ENCODE measurements at places on chromosomes 2 and 18.

GRCh38 chr2:140893685-140894084 is 1237.1 kb downstream of the LRP1B start:
- DNase-seq, result no peak

- DNase-seq, result no peak
Observed at GRCh38 chr18:10511236-10511635, 14.6 kb upstream of the NAPG start.

GRCh38 chr2:54966165-54966832 is 84.0 kb downstream of the RTN4 start:
- no peak for DNase-seq

DNA sequence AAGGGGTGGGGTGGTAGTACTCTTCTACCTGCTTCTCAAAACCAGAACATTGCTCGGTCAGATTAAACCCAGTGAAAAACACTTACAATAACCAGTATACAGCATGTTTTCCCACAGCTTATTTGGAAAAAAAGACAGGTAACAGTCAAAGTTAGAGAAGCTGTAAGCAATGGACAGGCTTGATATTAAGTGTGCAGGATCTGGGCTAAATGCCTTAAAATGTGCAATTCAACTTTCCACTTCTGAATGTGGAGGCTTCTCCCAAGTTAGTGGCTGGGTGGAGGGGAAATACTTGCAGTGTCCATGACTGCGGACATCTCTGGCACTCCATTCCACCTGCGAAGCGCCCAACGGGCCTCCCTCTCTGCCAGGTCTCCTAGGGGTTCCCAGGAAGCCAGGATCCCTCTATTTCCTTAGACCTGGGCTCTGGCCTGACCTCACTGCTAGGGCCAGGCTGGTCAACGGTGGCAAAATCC is 5.3 kb downstream of the ZEB2 start:
- no peak for DNase-seq

GRCh38 chr2:40418614-40419363 is 33.1 kb downstream of the SLC8A1 start:
- no peak for DNase-seq

DNA sequence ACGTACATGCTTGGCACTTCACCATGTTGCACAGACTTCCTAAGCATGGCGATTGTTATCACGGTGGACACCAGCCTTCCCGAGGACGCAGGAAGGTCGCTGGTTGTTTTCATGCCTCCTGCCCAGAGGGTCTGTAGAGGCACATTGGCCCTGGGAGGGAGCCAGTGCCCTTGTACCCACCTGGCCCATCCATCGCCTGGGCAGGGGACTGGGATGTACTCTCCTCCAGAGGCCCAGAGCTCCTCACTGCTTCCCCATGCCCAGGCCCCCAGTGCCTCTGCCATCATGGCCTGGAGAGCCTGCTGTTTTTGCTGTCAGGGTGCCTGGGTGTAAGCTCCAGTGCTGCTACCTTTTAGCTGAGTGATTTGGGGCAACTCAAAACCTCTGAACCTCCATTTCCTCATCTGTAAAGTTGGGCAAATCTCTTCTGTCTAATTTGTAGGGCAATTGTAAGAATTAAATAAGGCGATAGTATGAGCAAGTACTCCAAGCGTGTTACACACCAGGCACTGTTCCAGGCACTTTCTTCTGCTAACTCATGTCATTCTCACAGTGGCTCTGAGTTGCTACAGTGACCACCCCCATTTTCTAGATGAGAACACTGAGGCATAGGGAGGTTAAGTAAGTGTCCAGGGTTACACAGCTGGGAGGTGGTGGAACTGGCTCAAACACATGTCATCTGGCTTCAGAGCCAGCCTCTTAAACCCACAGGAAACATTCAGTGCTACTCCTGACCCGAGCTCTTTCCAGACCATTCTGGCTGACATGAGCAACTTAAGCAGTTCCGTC is 45.3 kb downstream of the GREB1 start:
- DNase-seq, result no peak

- no peak for DNase-seq
Observed at GRCh38 chr2:102050854-102051391, 59.2 kb downstream of the IL1R2 start.

DNA sequence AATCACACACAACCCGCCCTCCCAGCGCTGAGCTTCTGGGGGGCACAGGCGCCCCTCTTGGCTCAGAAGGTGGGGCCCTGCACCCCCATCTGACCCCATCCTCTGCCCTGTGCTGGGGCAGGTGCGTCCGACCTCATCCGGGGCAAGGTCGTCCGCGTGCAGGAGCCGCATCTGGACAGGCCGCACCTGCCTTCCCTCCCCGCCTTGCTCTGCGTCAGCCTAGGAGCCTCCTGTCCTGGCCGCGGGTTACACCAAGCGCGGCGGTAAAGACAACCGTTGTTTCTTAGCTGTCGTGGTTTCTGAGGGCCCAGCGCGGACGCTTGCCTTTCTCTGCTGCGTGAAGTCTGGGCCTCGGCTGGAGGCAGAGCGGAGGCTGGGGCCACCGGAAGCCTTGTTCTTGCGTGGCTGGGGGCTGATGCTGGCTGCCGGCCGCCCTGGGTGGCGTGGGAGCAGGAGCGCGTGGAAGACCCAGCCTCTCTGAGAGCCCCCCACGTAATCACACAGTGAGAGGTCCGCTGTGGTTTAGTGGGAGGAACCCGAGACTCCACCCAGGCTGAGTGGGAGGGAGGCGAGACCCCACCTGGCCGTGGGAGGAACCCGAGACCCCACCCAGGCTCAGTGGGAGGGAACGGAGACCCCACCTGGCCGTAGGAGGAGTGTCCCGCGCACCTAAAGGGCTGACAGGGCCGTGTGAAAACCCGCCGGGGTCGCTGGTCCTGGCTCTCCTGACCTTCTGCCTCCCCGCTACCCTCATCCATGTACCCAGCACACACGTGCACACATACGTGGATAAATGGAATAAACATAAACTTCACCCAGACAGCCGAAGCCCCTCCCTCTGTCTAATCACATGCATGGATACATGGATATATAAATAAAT is 51.8 kb downstream of the KCNG2 start:
- DNase-seq, result no peak

DNA sequence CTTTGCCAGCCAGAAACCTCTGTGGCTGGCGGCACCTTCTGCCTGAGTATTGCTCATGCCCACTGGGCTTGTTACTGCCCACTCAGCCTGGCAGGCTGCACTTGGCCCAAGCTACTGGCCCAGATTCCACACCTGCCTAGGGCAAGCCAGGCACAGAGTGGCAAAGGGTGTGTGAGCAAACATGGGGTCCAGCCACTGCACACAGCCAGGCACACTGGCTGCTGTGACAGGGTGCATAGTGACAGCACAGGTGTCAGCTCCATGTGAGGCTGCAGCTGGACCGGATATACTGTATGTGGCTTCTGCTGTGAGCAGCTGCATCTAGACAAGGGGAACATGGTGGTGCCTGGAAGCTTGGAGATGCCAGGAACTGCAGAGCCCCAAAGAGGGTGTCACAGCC is 113.9 kb downstream of the COPS8 start:
- DNase-seq, result no peak

DNA sequence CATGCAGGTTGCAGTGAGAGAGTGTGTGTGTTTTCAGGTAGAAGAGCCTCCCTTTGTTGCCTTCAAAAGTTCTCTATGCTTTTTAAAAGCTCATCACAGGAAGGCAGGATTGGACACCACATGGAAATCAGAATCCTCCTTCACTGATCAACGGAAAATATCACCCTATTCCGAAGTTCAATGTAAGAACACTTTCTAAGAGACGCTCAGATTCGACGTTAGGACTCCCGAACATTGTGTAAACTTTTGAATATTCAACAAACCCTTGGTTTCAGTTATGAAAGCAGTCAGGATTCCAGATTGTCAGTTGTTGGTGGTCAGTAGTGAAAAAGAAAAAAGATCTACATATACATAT is 561.4 kb upstream of the ID2 start:
- no peak for DNase-seq

DNA sequence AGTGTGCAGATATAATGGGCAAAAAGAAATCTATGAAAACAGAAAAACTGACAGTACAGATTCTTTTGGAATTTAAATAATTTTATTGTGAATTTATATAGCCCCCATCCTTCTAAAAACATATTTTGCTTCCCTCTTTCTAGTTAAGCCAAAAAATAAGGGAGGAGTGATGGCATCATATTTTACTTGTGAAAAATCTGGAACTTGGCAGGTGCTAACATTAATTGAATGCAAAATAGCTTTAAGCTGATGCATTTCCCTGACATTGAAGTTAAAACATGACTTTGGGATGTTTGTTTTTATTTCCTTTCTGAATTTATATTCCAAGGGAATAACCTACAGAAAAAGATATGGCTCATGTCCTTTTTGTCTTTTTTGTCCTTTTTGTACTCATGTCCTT is 82.6 kb upstream of the RBM44 start:
- DNase-seq, result no peak

GRCh38 chr2:233453916-233454315 is 99.6 kb downstream of the DGKD start:
- no peak for DNase-seq

GRCh38 chr2:64391940-64392339 is 62.0 kb upstream of the LGALSL start:
- DNase-seq, result no peak

DNA sequence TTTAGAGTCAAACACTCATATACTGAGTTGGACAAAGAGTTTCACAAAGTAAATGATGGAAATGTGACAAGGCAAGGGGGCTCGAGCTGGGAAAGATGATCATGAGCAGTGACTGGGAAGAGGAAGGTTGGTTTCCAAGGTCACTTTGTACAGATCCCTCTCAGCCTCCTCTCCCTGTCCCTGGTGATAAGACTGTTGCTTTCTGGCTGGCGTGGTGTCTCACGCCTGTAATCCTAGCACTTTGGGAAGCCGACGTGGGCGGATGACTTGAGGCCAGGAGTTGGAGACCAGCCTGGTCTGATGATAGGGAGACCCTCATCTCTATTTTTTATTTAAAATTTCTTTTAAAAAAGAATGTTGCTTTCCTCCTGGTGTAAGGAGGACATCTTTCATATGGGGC is 86.6 kb upstream of the STPG4 start:
- DNase-seq, result no peak

DNA sequence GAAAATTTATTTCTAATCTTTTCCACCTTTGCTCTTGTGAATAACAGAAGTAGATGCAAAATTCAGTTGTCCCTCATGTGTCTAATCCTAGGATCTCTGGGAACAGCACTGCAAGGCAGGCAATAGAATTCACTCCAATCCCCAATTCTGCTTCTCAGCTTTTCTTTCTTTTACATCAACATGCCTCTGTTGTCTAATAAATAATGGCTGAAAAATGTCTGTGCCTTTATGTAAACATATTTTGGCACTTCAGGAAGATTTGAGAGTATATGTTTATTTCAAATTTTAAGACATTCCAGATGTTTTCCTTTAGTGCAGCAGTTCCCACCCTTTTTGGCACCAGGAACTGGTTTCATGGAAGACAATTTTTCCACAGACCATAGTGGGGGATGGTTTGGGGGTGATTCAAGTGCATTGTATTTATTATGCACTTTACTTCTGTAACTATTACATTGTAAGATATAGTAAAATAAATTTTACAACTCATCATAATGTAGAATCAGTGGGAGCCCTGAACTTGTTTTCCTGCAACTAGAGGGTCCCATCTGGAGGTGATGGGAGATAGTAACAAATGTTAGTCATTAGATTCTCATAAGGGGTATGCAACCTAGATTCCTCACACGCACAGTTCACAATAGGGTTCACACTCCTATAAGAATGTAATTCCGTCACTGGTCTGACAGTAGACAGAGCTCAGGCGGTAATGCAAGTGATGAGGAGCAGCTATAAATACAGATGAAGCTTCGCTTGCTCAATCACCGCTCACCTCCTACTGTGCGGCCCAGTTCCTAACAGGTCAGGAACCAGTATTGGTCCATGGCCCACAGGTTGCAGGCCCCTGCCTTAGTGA is 590.3 kb upstream of the CNTNAP5 start:
- no peak for DNase-seq

DNA sequence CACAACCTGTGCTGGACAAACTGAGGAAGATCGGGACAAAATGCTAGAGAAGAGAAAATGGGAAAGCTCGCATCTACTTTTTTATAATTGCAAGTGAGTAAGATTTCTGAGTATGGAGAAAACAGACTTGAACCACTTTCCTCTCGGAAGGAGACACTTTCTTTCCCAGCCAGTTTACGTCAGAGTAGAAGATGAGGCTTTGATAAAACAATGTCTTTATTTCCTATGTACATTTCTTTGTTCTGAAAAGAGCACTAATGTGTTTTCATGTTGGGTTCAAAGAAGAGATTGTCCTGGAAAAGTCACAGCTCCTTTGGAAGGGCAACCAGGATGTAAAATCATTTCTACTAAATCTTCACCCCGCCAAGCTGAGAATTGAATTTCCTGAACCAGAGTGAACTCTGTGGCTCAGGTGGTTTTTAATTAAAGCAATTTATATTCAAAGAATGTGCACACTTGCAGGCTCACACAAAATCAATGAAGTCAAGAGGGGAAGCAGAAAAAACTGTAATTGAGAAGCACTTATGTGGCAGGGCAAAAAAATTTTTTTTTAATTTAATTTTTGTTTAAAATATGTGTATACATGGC is 23.4 kb upstream of the ITGA6 start:
- DNase-seq, result no peak

DNA sequence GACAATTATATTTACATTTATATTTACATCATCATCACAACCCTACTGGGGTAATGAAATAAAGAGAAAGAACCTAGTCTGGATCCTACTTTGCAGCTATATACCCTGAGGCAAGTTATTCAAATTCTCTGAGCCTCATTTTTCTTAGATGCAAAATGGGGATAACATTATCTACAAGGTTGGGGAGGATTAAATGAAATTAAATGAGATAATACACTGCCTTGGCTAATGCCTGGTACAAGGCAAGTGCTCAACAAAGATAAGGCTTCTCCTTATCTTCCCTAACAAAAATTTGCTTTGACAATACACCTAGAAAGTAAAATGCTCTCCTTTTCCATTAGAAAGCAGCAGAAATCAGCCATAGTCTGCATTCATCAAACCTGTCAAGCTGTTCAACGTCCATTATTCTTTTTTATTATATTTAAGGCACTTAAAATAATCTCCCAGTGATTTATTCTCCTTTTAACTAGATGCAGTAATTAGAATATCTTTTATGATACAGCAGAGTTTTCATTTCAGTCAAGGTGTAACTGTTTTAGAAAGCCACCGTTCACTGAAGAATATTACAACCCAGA is 44.8 kb downstream of the TCF4 start:
- DNase-seq, result no peak

DNA sequence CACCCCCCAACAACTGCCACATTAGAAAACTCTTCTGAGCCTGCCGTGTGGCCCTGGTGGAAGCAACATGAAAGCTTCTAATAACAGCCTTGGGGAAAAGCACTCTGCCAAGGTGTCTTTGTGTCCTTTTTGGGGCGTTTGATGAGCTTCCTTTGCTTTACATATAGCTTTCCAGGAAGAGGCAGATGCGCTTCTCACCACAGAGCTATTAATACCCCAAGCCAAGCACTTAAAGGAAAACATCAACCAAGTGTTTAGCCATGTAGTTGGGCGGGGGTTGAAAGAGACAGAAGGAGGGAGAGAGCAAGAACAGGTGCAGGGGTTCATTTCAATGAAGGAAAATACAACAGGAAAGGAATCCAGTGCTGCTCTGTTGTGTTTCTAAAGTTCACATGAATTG is 176.1 kb downstream of the VAPA start:
- peak; percentile 62 for DNase-seq

GRCh38 chr2:120318626-120319025 is 27.3 kb upstream of the INHBB start:
- DNase-seq, result no peak

- DNase-seq, result no peak
Observed at GRCh38 chr2:160510617-160511016, 17.0 kb upstream of the RBMS1 start.

GRCh38 chr2:174632841-174633622 is 35.4 kb upstream of the WIPF1 start:
- no peak for DNase-seq

GRCh38 chr2:52113338-52113737 is 1081.4 kb upstream of the NRXN1 start:
- DNase-seq, result no peak

All from NCI-H524 treated with DMSO at 0.1 percent for 48 hours (cell line).